ENCODE measurements at places on chromosomes 3 and 15.

- no peak for DNase-seq
Observed at GRCh38 chr3:78879295-78879860, 888.4 kb downstream of the ROBO1 start.

GRCh38 chr3:190026154-190026553, 94.5 kb downstream of the P3H2 start:
- DNase-seq, result no peak

DNA sequence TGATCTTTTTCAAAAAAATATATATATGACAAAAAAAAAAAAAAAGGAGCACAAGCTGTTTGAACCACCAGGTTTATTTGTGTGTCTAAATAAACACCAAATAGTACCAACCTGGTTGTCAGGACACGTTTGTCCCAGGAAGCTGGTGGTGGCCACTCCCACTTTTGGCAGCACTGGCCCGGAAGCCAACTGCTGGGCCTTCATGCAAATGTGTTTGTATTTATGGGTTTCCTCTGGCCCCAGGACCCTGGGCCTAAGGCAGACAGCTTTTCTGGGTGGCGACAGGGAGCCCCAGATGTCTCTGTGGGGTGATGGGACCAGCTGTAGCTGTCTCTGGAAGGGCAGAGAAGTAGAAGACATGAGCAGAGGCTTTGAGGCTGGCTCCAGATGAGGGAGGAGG, 31.6 kb downstream of the PRKCD start:
- no peak for DNase-seq

GRCh38 chr15:39066677-39067076, 502.1 kb upstream of the RASGRP1 start:
- no peak for DNase-seq

DNA sequence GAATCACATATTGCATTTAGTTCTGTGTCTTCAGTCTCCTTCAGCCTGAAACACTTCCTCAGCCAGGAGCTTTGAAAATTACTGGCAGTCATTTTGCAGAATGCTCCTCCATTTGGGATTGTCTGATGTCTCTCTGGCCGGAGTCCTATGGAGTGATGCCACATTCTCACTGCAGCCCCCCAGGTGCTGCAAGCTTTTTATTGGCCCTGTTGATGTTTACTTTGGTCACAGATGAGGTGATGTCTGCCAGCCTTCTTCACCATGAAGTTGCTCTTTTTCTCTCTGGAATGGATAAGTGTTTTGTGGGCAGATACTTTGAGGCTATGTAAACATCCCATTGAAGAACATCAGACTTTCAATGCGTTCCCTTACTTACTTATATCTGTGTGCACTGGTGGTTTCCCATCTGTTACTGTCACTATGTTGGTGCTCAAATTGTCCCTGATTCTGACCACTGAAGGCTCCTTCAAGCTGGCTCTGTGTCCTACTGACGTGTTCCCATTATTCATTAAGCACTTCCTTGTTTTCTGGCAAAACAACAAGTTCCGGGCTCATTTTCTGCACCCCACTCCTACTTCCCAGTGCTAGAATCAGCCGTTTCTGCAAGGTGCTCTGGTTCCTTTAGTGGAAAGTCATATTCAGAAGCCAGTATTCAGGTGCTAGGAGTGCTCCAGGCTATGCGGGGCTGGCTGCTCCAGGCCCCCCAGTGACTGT, 1.4 kb upstream of the CLEC3B start:
- DNase-seq, result no peak

- no peak for DNase-seq
Observed at GRCh38 chr15:58517252-58517681, 85.5 kb downstream of the LIPC start.
